Astrocyte of the cerebellum (primary cell): ENCODE measurements at places on chromosomes 4 and X.

DNA sequence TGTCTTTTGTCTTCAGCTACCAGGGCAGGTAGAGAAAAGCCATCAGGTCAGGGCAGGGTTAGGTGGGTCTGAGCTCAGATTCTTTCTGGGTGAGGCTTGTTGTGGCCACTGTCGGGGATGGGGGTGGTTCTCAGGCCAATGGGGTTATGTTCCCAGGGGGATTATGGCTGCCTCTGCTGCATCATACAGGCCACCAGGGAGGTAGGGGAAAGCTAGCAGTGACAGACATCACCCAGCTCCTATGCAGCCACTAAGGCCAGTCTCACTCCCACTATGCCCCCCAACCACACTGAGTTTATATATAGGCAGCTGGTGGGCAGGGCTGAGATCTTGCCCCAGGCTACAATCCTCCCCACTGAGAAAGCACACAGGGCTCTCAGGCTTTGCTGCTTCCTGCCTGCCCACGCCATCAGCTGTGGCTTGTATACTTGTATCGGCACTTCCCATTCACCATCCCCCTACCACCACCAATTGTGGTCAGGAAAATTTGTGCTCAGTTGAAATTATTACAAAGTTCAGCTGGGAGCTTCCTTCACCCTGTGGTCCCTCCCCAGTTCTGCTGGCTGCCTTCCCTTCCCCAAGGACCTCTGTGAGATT, 72.6 kb upstream of the PTPN13 start:
- no peak for DNase-seq

DNA sequence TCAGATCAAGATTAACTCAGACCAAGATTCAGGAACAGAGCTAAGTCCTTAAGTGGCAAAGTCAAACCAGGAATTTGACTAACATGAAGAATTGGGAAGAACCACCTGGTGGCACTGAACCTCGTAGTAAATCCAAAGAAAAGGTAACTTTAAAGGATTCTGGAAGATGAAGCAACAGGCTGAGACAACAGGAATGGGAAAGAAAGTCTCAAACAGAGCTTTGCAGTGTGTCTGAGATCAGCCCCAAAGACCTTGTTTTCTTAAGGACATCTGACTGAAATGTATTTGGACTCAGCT, 126.1 kb downstream of the ASB9 start:
- no peak for DNase-seq

- no peak for DNase-seq
These were observed 163.6 kb upstream of the PLAC1 start for GRCh38 chrX:134821901-134822300.

GRCh38 chrX:19849464-19850080, 37.8 kb downstream of the SH3KBP1 start:
- DNase-seq, result no peak

- DNase-seq, result no peak
These were observed 725.6 kb downstream of the RPA4 start for GRCh38 chrX:97609357-97609756.

- no peak for DNase-seq
These were observed 9.7 kb downstream of the POU4F2 start for GRCh38 chr4:146648461-146648783.

GRCh38 chrX:69759921-69760625, 144.2 kb downstream of the EDA start:
- DNase-seq, result no peak

- DNase-seq, result no peak
These were observed 27.6 kb upstream of the KCNIP4 start for GRCh38 chr4:21976166-21976565.

GRCh38 chr4:14299166-14299565, 671.6 kb upstream of the BOD1L1 start:
- no peak for DNase-seq

DNA sequence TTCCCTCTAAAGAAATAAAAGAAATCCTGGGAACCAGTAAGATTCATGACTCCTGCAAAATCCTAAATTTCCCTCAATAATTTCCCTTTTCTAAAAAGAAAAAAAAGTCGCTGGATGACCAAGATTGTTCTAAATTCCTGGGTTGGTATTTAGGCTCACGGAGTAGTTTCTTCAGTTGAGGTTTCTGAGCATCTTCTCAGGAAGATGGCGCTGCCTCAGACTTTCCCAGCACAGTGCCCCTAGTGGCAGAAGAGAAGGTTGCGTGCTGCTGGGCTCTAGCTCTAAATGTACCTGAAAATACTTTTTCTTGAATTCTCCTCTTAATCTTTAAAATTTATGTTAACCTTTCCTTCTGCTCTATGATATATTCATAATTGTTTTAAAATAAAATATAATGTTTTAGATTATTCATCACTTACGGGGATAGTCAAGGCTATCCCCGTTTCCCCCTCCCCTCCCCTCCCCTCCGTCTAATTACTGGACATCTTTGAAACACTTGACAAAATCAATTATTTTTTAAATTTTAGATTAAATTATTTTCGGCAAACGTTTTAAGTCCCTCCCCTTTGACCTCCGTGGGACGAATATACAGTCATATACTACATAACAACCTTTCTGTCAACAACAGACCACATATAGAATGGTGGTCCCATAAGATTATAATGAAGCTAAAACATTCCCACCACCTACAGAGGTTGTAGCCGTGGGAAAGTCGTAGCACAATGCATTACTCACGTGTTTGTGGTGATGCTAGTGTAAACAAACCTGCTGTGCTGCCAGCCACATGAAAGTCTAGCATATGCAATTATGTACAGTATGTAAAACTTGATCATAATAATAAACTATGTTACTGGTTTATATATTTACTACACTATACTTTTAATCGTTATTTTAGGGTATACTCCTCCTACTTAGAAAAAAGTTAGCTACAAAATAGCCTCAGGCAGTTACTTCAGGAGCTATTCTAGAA, 41.0 kb upstream of the GATB start:
- DNase-seq, result peak; percentile 81

- DNase-seq, result no peak
These were observed 123.3 kb downstream of the MBNL3 start for GRCh38 chrX:132365490-132365889.

DNA sequence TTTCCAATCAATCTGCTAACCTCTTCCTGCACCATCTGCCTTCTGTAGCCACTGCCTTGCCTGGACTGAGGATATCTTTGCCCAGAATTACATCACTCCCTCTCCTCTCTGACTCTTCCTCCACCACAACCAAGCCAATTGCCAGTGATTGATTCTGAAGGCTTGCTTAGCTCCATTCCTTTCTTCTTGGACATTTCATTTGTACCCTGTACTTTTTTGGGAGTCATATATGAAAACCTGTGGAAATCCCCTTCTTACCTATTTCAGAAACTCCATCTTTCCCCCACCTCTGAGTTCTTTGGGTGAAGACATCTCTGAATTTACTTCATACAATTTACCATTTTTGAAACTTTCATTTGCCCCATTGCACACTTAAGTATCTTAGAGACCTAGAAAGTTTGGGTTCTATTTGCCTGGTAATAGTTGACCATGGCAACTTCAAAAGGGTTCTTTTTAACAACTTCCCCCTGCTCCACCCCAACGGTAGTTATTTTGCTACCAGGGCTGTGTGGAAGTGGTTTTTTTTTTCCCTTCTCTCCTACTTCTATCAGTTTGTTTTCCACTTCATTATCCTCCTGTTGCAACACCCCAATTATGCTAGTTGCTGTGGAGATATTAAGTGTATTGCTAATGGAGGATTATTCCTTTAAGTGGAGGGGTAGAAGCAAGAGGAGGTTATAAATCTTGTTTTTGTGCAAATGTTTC, 14.3 kb downstream of the SGMS2 start:
- no peak for DNase-seq

DNA sequence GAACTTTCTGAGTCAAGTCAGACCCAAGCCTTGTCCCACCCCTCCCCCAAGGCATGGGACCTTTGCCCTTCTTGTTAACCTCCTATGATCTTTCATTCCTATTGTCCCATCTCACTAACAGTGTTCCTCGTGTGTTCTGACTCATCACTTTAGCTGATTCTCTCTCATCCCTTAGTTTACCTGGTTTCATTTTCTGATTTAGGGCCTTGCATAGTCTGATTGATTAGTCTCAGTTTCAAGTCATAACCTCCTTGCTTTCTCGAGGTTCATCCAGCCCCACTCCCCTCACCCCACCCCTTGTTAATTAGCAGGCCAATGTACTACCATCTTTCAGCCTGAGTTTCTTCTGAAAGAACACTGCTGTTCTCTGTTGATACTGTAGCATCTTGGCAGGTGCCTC, 517.4 kb downstream of the RPA4 start:
- DNase-seq, result no peak

- peak; percentile 19 for DNase-seq
These were observed 308.5 kb downstream of the EVC2 start for GRCh38 chr4:5399790-5400421.

GRCh38 chr4:150005537-150005936, 72.7 kb upstream of the DCLK2 start:
- DNase-seq, result no peak

DNA sequence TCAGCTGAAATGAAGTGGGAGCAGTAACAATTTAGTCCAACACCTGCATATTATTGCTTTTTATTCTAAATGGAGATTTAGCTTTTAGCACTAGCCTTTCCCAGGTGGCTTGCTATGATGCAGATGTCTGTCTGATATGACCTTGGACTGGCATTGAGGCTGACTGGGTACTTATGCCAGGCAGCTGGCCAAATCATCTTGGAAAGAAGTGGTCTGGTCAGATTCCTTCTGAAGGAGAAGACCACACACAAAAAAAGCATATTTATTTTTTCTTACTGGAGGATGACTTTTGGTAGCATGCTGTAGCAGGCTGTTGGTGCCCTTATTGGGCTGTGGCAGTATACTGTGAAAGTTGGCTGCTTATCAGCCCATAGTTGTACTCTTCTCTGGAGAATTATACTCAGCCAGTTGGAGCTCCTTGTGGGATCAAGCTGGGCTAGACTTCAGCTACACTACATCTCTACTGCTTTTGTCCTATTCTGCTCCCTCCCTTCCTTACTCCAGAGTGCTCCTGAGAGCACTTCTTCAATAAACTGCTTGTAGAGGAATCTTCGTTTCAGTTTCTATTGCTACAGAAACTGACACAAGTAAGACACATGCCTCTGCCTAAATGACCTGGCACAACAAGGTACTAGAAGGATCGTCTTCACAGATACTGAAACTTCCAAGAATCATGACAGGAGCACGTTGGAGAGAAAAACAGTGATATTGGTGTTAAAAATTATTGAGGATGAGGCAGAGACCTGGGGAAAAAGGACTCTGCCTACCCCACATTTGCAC, 196.8 kb upstream of the RPS6KA3 start:
- DNase-seq, result no peak

GRCh38 chrX:105229146-105229545, 8.7 kb upstream of the TEX13A start:
- DNase-seq, result no peak

GRCh38 chr4:5133201-5133600, 81.9 kb downstream of the STK32B start:
- DNase-seq, result no peak

- DNase-seq, result no peak
These were observed 17.7 kb downstream of the SEL1L3 start for GRCh38 chr4:25844961-25845712.

- no peak for DNase-seq
These were observed at the start of gene PNMA5 for GRCh38 chrX:152993933-152994332. Gene PNMA5, minus strand, starts transcription at chrX:152994116. Its CDS starts 2,518 bp downstream, at chrX:152991598.

- no peak for DNase-seq
These were observed 107.7 kb downstream of the APOOL start for GRCh38 chrX:85111347-85111746.

- DNase-seq, result no peak
These were observed 64.7 kb upstream of the PLAC8 start for GRCh38 chr4:83179205-83179604.

DNA sequence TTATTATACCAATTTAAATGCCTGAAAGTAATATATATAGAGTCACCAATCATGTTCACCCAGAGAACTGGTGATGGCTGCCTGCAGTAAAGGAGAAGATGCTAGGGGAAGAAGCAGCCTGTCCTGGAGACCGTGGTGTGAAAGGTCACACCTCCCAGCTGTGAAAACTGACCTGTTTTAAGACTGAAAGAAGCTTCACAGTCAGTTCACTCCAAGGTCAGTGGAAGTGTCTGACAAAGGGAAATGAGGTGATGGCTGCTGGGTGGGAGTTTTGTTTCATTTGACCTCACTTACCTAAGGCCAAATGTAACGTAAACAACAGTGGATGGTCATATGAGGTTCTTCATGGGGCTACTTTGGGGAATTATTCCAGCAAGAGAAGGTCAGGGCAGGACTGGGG, 352.1 kb upstream of the GATB start:
- no peak for DNase-seq

- DNase-seq, result no peak
These were observed 82.2 kb downstream of the PSAPL1 start for GRCh38 chr4:7352486-7352885.

DNA sequence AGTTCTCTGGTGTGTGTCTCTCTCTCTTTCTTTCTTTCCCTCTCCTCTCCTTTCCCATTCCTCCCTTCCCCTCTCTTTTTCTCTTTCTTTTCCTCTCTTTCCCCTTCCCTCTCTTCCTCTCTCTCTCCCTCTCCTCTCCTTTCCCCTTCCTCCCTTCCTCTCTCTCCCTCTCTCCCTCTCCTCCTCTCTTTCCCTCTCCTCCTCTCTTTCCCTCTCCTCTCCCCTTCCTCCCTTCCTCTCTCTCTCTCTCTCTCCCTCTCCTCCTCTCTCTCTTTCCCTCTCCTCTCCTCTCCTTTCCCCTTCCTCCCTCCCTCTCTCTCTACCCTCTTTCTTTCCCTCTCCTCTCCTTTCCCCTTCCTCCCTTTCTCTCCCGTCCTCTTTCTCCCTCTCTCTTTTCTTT, 12.4 kb upstream of the EOLA1 start:
- no peak for DNase-seq

GRCh38 chr4:176753049-176753448, 39.7 kb downstream of the VEGFC start:
- peak; percentile 84 for DNase-seq

DNA sequence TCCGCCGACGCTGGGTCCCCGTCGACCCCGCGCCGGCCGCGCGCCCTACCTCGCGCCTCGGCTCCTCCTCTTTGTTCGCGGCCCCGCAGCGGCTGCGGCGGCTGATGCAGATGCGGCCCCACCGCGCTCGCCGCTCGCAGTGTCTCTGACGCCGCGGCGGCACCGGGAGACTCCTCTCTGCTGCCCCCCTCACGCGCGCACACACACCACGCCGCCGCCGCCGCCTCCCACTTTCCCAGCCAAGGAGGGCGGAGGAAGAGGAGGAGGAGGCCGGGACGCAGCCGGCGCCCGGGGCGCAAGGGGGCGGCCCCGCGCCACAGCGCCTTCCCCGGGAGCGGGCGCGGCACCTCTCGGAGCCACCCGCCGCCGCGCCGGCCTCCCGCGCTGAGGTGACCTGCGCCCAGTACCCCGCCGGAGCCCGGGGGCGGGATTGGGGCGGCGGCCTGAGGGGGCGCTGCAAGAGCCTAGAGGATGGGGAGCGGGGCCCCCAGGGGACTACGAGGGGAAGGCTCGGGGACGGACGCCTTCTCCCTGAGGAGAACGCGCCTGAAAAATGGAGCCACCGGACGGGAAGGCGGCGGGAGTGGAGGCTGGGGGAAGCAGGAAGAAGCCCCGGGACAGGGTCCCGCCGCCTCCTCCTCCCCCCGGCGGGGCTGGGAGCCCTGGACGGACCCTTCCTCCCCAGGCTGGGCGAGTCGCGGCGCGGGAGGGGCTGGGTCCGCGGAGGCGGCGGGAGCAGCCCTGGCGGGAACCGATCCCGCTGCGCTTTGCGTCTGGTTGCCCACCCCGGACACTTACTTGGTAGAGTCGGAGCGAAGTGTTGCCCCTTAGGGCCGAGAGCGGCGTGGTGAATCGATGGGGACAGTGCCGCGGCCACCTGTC, at the start of gene SH3RF1:
Gene SH3RF1, minus strand, starts transcription at position 147 of the 882 bp plus-strand sequence. CDS start 1,744 bp downstream, outside the sequence.
- no peak for DNase-seq
